ENCODE measurements at places on chromosomes 7 and 10.

GRCh38 chr10:110857265-110858171 lies 14.2 kb upstream of the PDCD4 start:
- peak; percentile 62 for DNase-seq

DNA sequence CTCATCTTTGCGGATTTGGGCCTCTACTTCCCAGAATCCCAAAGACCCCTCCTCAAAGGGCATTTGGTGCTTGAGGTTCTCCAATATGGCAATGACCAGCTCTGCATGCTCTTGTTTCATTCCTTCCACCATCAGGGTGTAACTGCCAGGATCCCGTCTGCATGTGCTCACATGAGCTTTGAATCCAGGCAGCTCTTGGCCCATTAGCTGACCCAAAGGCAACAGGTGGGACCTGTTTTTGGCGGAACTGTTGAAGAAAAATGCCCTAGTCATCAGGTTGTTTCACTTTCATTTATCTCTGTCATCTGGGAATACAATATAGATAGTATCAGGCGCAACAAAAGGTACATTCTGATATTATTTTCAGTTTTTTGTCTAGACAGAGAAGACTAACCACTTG lies 159.1 kb upstream of the TCF7L2 start:
- DNase-seq = no peak

DNA sequence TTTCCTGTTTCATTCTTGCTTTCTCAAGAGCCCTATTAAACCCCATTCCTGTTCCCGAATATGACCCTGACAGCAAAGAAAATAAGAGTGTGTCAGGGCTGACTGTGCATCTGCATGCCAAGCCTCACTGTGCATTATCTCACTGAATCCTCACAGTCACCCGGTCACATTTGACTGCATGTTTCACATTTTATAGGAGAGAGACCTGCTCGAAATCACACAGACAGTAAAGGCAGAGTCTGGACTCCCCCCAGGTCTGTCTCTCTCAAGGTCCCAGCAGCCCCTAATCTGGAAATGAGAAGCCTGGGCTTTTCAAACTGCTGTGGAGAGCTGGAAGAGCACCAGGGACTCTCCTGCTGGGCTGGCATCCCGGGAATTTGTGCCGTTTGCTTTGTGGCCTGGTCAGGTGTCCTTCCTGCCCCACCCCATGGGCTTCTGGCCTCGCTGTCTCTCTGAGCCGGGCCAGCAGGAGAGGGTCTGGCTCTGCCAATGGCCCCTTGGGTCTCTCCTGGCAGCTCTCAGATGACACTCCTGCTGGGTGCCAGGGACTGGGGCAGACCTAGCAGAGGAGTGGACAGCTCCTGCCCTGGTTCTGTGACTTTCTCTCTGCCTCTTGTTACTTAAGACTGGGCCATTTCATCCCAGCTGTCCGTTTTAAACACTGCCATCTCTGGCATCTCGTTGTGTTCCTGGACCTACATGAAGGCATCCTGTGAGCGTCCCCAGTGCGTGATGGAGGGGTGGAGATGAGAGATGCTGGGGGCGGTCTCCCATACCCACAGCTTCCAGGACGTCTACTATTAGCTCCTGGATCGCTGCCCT lies 173.6 kb downstream of the ARHGAP12 start:
- no peak for DNase-seq

DNA sequence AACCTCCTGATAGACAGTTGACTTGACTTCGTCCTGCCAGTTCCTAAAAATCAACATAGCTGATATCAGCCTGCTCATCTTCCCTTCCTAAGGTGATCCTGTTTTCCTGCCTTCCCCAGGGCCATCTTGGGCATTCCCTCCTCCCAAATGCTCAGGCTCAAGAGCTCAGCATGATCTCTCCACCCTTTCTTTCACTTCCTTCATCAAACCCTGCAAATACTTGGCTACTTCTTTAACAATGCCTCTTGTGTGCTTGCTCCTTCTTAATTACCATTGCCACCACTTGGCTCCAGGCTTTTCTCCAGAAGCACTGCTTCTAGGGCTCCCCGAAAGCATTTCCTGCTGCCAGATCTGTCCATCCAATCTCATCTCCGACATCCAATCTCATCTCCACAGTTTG lies 7.3 kb downstream of the FSCN3 start:
- DNase-seq = no peak

GRCh38 chr10:3865565-3865964 lies 80.6 kb upstream of the KLF6 start:
- DNase-seq = no peak

- no peak for DNase-seq
Observed at GRCh38 chr7:116591202-116592040, 66.6 kb downstream of the CAV1 start.

- DNase-seq = no peak
Observed at GRCh38 chr10:5534051-5534821, 9.5 kb downstream of the CALML3 start.

DNA sequence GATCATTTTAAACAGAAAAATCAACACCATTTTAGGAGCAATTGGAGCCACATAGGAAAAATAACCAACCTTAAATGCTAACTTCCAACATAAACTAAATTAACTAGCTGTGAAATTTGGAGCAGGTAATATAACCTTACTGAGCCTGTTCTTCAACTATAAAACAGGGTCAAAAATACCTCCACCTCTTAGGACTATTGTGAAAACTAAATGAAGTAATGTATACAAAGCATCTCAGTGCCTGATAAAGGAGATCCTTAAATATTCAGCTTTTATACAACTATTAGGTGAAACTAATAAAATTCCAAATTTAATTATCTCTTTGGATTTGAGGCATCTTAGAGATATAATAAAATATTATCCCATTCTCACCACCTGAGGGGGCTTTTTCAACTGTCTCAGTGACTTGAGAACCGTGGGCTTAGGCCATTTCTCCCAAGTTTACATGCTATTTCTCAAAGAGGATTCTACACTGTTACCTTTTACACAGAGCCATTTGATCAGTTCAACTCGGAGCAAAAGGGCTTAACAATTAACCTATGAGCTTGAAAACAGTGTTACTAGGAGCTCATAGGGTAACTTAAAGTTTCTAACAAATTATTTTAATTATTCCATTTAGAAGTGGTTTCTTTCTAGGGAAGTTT lies 165.0 kb upstream of the ASAH2 start:
- no peak for DNase-seq

DNA sequence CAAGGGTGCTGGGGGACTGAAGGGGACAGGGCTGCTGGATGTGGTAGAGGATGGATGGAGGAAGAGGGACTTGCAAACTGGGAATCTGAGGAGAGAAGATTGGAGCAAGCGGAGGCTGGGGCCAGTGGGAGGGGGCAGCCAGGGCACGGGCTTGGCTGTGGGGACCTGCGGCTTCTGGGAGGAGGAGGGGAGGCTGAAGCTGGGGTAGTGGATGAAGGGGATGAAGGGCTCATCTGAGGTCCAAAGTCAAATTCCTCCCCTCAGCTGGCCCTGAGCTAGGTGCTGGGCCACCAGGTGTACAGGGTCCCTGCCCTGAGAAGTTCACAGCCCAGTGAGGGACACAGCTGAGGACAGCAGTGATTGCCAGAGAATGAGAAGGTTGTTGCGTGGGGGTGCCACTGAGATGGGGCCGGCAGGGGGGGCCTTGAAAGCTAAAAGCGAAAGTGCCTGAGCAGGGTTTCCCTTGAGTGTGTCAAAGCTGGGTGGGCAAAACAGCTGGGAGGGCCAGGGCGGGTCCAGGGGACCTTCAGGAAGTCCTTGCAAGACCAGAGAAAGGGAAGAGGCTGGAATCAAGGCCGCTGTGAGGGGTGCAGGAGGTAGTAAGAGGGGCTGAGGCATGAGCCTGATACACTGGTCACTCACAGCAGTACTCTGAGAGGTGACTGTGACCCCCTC lies 75.2 kb downstream of the MYL10 start:
- DNase-seq = no peak

DNA sequence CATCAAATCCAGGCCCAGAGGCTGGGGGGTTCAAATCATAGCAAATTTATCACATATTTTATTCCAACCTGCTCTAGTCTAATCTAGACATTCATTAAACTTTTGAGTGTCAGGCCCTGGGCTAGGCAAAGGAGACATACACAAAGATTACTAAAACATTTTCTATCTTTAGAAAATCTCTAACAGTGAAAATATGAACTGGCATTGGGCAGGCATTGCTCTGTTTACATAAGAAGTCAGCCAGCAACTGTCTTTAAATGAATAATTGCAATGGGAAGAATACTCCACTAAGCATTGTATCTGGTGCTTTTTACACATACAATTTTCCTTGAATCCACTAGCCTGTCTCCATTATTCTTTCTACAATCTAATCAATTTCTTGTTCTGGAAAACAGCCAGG lies 222.5 kb upstream of the LRRN3 start:
- no peak for DNase-seq

GRCh38 chr10:92891885-92892690 lies 43.8 kb downstream of the EXOC6 start:
- no peak for DNase-seq

GRCh38 chr7:36887969-36888368 lies 163.7 kb upstream of the AOAH start:
- no peak for DNase-seq

GRCh38 chr10:9863559-9864121 lies 1154.0 kb upstream of the CELF2 start:
- no peak for DNase-seq

DNA sequence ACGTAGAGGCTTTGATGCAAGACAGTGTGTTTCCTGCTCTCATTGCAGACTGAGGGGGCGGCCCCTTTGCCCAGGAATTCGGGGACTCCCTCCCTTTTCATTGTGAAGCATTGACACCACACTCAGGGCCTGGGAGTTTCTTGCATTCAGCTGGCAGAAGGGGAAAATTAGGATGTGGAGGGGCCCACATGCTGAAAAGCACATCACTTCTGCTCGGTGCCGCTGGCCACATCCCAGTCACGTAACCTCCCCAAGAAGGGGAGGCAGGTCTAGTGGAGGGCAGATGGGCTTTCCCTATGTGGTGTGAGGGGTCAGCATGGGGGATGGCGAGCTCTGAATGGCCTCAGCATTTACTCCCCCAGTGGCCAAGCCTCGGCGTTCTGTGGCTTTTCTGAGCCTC lies 47.9 kb downstream of the ADCY1 start:
- DNase-seq = no peak

DNA sequence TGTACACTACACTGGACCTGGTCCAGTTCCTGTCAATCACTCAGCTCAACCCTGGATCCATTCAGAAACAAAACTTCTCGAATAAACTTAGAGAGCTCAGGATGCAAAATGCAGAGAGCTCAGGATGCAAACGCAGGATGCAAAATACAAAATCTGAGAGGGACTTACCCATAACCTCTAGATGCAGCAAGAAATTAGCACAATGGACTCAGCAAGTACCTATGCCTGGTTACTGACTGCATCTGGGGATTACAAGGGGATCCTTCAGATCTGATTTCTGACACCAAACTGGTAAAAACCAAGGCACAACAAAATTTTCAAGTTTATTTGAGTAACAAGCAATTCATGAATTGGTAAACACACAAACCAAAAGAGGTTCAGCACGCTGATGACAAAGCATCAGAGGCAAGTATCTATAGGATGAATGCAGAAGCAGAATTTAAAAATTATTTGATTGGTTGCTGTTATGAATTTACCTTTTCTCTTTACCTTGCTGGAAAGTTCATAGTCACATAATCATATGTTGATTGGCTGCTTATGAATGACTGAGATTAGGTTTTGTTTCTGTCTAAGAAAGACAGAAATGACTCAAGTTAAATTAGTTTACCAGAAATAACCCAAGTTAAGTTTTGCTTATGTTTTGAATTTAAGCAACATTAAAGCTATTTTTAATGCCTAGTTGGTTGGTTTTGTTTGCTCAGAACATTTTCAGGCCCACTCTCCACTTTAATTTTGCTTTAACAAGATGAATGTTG lies 11.4 kb downstream of the GIMAP6 start:
- no peak for DNase-seq

DNA sequence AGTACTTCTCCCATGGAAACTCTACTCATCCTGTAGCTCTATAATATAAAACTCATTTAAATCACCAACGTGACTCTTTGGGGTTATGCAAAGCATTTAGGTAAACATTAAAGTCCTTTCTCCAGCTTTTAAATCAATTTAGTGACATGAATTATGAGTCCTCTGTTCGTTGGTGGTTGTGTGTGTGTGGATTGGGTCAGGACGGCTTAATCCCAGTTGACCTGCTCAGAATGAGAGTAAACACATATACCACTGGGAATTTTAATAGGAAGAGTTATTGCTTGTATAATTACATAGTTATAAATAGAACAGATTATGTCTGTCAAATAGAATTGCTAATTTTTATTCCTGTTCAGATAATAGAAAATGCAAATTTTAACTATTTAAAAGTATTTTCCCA lies 30.7 kb upstream of the ADCY1 start:
- no peak for DNase-seq

- no peak for DNase-seq
Observed at GRCh38 chr10:123807444-123808035, 84.1 kb downstream of the CPXM2 start.

DNA sequence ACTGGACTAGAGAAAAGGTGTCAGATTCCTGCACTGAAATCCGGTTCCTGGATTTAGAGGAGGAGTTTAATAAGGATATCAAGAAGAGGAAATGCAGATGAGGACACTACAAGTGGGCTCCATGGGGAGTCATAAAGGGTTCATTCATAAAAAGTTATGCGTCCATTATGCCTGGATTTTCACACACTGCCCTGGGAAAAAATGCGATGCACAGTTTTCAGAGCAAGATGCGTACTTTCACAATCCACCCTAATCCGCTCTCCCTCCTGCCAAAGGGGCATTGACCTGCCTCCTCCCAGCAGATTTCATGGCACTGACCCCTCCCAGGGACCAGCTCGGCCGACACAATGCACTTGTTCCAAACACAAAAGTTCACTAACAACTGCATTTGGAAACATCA lies 42.2 kb upstream of the OPALIN start:
- peak; percentile 73 for DNase-seq

DNA sequence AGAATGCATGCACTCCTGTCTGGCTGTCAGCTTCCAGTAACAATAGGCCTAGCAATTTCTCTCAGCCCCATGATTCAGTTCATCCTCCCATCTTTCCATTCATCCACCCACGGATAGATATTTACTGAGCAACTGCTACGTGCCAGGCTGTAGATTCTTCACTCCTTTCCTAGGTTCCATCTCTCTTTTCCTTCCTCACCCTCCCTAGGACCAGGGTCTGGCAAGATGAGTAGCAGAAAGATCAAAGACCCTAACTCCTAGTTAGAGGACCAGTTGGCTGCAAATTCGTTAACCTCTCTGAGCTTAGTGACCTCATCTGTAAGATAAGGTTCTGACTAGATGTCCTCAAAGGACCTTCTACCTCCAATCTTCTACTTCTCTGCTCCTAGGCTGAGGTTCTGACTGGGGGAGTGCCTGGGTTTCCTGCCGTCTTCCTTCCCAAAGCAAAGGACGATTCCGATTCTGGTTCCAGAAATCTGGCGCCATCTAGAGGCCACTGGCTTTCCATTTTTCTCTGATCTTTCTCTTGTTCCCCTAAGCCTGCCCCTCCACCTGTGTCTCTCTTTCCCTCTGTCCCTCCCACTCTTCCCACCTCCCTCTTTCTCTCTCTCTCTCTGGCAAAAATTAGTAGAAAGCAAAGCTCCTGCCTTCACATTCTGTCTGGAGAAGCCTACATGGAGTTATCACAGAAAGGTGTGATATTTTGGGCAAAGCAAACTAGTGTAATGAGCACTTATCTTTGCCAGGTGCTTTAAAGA lies 26.2 kb downstream of the TBATA start:
- peak; percentile 68 for DNase-seq

- no peak for DNase-seq
Observed at GRCh38 chr10:70592746-70593512, 9.6 kb downstream of the PRF1 start.

GRCh38 chr7:40701836-40702551 lies 567.2 kb downstream of the SUGCT start:
- no peak for DNase-seq

- no peak for DNase-seq
Observed at GRCh38 chr10:36126076-36126475, 484.0 kb upstream of the FZD8 start.

GRCh38 chr10:55400075-55400849 lies 599.2 kb upstream of the PCDH15 start:
- DNase-seq = no peak

All from lower leg skin (tissue), 4 donors.